ENCODE measurements at places on chromosomes 11 and 22. TPM values are rescaled to one million over a fixed set of nuclear protein-coding genes. Genes with fewer than 3 reads are reported as not detected.
A peak's percentile ranks its signal among the peaks of the same experiment; 100 is the strongest.

DNA sequence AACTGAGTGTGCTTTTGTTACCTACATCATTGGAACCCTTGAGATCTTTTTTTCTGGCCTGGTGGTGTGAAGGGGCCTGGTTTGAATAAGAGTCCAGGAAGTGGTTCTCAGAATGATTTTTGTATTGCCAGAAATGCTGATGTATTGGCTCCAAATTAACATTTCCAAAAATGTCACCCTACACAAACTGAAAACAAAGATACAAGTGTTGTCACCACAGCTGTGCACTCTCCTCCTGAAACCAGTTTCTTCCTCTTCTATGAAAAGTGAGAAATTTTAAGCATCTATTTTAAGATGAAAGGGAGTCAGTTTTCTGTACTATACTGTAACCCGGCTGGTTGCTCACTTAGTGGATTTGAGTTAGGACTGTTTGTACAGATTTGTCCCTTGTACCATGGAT lies 218.8 kb downstream of the PGR start:
- H3K27me3 ChIP-seq: no peaks in the 10 kb centered on the region
- H3K27ac ChIP-seq: no peak overlapping the region
- no peaks in the 10 kb centered on the region for H3K36me3 ChIP-seq

LMO2 gene
- total RNA-seq: 7.3 TPM

SCGB1A1 gene
- not detected for total RNA-seq

- H3K4me1 ChIP-seq: no peaks in the 10 kb centered on the region
- no peak overlapping the region for H3K4me3 ChIP-seq
- H3K27me3 ChIP-seq: no peaks in the 10 kb centered on the region
- DNase-seq: no peak
- no peak overlapping the region for H3K27ac ChIP-seq
- peaks cover 9% of the 10 kb centered on the region for H3K36me3 ChIP-seq
Observed at GRCh38 chr11:13705710-13706109, 37.2 kb downstream of the FAR1 start.

DNA sequence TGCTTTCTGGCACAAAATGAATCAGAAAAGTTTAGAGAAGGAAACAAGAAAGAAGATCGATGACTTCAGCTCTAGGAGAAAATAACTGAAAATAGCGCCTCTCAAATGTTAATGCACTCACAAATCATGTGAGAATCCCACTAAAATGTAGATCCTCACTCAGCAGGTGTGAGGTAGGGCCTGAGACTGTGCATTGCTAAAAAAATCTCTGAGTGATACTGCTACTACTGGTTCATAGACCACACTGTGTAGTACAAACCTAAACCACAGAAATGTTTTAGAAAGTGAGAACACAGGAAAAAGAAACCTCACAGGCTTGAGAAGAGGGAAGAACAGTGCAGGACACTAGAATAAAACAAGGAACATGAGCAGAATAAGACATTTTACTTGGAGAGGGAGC lies 2.0 kb downstream of the OR8D4 start:
- H3K4me1 ChIP-seq: peaks cover 27% of the 10 kb centered on the region
- no peaks in the 10 kb centered on the region for H3K36me3 ChIP-seq
- no peak overlapping the region for H3K4me3 ChIP-seq
- no peaks in the 10 kb centered on the region for H3K27me3 ChIP-seq
- no peak overlapping the region for H3K27ac ChIP-seq

DNA sequence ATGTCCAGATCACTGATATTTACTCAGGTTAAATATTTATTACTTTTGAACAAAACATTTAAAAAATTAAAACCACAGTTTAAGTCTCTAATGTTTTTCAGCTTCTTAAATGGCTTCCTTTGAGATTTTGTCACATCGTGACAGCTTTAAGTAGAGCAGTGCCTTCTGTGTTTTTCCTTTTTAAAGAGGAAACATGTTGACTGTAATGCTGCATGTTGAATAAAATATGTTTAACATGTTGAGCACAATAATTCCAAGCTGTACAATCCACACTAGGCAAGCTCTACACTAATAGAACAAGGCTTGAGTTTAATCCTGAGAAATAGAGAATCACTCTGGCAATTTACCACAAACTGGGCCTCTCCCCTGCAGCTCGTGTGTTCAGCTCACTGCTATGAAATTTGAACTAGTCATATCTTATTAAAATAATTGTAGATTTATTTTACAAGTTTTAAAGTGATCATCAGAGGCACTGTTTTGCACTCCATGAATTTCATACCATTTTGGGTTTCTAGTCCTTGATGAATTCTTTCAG lies 368.3 kb downstream of the SOX6 start:
- no peaks in the 10 kb centered on the region for H3K36me3 ChIP-seq
- H3K4me3 ChIP-seq: no peak overlapping the region
- no peaks in the 10 kb centered on the region for H3K27me3 ChIP-seq
- no peak overlapping the region for H3K27ac ChIP-seq
- no peaks in the 10 kb centered on the region for H3K4me1 ChIP-seq

GRCh38 chr22:32721328-32722180 lies 80.0 kb upstream of the TIMP3 start:
- no peaks in the 10 kb centered on the region for H3K27me3 ChIP-seq
- H3K36me3 ChIP-seq: no peaks in the 10 kb centered on the region
- no peak overlapping the region for H3K4me3 ChIP-seq
- no peaks in the 10 kb centered on the region for H3K4me1 ChIP-seq

DNA sequence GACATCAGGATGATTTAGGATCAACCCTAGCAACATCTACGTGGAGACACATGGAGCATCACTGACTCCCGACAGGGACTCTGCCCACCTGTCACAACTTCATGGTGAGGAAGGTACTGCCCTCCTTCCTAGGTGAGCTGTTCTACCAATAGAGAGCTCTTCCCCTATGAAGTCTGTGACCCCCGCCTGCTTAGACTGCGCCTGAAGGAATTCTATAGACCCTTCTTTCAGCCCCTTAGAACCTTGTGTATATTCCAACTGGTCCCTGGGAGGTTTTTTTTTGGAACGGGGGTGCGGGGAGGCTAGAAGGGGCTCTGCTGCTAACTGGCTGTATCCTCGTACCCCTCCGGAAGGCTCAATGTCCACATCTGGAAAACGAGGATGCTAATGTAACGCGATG lies 566 bp downstream of the INTS4 start:
- H3K27ac ChIP-seq: peak overlapping the region; percentile 37
- H3K27me3 ChIP-seq: no peaks in the 10 kb centered on the region
- peaks cover 17% of the 10 kb centered on the region for H3K4me1 ChIP-seq
- peak overlapping the region; percentile 72 for H3K4me3 ChIP-seq
- no peak for DNase-seq
- H3K36me3 ChIP-seq: peaks cover 5% of the 10 kb centered on the region
